ENCODE measurements at places on chromosomes 12 and 14.
A peak's percentile ranks its signal among the peaks of the same experiment; 100 is the strongest.

- DNase-seq, result no peak
These were observed 23.1 kb upstream of the C12orf42 start for GRCh38 chr12:103518899-103519298.

- no peak for DNase-seq
These were observed 12.9 kb downstream of the ISCA2 start for GRCh38 chr14:74506411-74506851.

- DNase-seq, result no peak
These were observed 39.1 kb downstream of the FRS2 start for GRCh38 chr12:69509308-69509736.

- DNase-seq, result no peak
These were observed 34.3 kb downstream of the DHRS2 start for GRCh38 chr14:23670481-23670880.

DNA sequence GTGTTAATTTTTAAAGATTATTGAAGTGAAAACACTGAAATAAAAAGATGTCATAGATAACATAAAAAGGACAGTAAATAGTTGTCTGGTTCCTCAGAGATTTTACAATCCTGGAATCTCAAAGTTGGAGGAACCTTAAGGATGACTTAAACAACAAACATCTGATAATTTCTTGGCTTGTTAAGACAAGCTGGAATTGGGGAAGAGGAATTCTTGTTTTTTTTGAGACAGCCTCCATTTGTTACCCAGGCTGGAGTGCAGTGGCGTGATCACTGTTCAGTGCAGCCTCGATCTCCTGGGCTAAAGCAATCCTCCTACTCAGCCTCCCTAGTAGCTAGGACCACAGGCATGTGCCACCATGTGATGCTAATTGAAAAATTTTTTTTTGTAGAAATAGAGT lies 2.3 kb downstream of the ZNF410 start:
- DNase-seq, result no peak

GRCh38 chr14:59509101-59509500 lies 24.8 kb downstream of the JKAMP start:
- DNase-seq, result no peak

- DNase-seq, result no peak
These were observed 15.1 kb downstream of the DDX51 start for GRCh38 chr12:132129007-132129406.

DNA sequence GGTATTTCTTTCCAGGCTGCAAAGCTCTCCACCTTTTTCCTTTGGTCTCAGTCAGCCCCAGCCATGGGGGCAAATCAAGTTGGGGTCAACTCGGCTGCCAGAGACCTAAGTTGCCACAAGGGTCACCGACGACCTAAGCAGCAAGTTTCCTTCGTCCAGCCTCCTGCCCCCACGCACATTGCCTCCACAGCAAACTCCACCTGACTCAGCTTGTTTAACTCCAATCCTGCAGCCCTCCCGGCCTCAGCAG lies 767 bp upstream of the KCNMB4 start:
- no peak for DNase-seq

DNA sequence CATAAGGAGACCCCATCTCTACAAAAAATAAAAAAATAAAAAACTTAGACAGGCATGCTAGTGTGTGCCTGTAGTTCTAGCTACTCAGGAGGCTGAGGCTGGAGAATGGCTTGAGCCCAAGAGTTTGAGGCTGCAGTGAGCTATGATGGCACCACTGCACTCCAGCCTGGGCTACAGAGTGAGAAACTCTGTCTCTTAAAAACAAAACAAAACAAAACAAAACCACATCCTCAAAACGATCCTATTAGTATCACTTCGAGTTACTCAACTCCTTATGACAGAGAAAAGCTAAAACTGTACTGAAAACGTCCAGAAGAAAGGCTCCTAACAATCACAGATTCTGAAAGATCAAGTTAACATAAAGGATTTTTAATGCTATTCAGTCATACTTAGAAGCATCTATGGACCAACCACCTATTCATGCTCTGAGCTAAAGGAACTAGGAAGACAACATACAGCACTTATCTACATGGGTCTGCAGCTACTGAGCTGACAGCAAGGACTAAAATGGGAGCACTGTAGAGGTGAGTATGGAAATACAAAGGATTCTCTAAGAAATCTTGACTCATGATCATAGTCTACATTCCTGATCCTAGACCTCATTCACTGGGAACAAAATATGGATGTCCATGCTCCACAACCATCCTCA lies 75.3 kb upstream of the DUSP6 start:
- no peak for DNase-seq

- DNase-seq, result no peak
These were observed 224 bp upstream of the DTX1 start for GRCh38 chr12:113056381-113056630.

- DNase-seq, result no peak
These were observed 62.1 kb upstream of the ESRRB start for GRCh38 chr14:76313852-76314251.

DNA sequence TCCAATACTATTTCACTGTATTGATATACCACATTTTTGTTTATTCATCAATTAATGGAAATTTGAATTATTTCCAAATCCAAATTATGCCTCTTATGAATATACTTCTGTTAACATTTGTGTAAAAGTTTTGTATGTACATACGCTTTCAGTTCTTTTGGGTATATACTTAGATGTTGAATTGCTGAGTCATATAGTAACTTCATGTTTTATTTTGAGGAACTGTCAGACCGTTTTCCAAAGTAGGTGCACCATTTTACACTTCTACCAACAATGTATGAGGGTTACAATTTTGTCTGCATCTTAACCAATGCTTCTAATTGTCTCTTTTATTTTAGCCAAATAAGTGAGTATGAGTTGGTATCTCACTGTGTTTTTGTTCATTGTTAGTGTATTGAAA lies 10.2 kb upstream of the CCER1 start:
- no peak for DNase-seq

- no peak for DNase-seq
These were observed 38.3 kb upstream of the MEG3 start for GRCh38 chr14:100787659-100788058.

DNA sequence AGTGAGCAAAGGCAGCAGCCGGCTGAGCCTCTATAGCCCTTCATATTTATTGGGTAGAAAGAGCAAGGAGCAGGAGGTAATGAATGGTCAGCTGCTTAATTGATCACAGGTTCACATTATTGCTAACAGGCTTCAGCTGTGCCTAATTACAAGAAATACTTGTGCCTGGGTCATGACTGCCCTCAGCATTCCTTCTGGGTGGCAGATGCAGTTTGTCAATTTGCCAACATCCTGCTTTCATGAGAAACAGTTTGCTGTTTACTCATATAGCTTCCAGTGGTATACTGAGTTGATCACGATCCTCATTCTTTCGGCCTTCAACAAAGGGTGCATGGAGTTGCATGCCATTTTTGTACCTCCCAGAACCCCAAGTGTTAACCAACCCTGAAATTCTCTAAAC lies 81.0 kb upstream of the PLEKHG7 start:
- no peak for DNase-seq

DNA sequence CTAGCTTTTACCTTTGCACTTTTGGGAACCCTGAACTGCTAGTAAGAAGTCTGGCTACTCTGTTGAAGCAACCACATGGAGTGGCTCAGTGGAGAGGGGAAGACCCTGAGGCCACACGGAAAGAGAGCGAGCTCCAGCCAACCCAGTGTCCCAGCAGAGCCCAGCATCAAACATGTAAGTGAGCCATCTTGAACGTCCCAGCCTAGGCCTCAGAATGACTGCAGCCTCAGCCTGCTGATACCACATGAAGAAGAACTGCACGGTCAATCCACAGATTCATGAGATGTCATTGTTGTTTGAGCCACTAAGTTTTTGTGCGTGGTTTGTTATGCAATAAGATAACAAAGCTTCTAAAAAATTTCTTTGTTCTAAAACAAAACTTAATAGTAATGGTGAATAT lies 40.2 kb downstream of the TFCP2 start:
- DNase-seq, result no peak

GRCh38 chr12:62787023-62787422 lies 147.9 kb downstream of the PPM1H start:
- DNase-seq, result no peak

DNA sequence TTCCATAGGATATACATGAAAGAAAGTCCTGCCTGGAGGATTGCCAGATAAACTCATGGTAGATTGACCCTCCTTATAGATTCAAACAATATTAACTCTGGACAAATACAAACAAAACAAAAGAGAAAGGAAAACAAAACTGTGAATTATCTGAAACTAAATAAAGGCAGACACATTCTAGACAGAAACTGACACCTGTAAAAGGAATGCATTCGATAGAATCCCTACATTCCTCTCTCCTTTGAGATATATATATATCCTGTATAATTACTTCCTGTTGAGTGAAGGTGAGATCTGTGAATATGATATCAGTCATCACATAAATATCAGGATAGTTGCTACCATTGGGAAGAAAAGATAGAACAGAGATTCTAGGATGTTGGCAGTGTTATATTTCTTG lies 948.4 kb upstream of the ATXN7L3B start:
- no peak for DNase-seq

GRCh38 chr12:45415393-45415817 lies 199.5 kb downstream of the ANO6 start:
- DNase-seq, result no peak

- no peak for DNase-seq
These were observed 377.9 kb upstream of the KITLG start for GRCh38 chr12:88958153-88958552.

DNA sequence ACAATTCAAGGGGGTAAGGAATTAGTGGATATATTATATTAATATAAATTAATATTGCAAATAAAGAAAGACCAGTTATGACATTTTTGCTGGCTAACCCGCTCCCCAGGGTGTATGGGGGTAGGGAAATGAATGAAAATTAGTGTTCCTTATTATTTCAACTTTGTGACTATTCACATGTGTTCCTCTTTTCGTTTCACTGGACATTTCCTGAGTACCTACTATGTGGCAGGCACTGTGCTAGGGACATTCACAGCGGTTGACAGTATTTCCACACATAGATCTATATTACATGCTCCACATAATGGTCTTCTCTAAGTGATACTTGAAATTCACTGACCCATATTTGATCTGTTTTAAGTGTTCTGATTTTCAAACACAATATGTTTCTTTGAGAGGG lies 129.8 kb upstream of the USP15 start:
- no peak for DNase-seq

DNA sequence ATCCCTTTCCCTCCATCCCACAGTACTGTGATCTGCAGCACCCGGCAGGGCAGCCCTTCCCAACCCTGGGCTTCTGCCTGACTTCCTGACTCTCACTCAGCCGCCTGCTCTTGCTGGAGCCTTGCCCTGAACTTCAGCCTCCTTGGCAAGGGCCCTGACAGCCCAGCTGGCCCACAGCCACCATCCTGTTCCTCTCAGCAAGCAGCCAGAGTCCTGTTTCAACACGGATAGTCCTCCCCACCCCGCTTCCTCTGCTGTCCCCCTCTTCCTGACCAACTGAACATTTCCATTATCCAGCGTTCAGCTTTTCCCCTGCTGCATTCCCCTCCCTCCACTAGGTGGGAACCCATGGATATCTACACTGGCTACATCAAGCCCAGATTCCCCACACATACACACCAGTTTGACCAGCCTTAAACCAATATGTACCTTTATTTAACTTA lies 74.0 kb upstream of the MDM1 start:
- no peak for DNase-seq

- DNase-seq, result peak; percentile 24
These were observed 18.7 kb downstream of the HVCN1 start for GRCh38 chr12:110670161-110670701.

GRCh38 chr14:51488569-51489220 lies 163.0 kb upstream of the FRMD6 start:
- DNase-seq, result no peak

Data from stimulated activated CD4-positive, alpha-beta T cell treated with anti-CD3 and anti-CD28 coated beads, TNF-alpha, amount 100 ng/mL, for 4 hours (primary cell).